ENCODE measurements at places on chromosomes 7 and 10.

GRCh38 chr7:112997831-112998230 is 88.8 kb downstream of the GPR85 start:
- no peak for DNase-seq

- peak; percentile 52 for DNase-seq
Measured at GRCh38 chr7:149598721-149599308, 101.2 kb upstream of the ZNF746 start.

- DNase-seq: no peak
Measured at GRCh38 chr7:149304006-149304405, 42.0 kb downstream of the ZNF783 start.

DNA sequence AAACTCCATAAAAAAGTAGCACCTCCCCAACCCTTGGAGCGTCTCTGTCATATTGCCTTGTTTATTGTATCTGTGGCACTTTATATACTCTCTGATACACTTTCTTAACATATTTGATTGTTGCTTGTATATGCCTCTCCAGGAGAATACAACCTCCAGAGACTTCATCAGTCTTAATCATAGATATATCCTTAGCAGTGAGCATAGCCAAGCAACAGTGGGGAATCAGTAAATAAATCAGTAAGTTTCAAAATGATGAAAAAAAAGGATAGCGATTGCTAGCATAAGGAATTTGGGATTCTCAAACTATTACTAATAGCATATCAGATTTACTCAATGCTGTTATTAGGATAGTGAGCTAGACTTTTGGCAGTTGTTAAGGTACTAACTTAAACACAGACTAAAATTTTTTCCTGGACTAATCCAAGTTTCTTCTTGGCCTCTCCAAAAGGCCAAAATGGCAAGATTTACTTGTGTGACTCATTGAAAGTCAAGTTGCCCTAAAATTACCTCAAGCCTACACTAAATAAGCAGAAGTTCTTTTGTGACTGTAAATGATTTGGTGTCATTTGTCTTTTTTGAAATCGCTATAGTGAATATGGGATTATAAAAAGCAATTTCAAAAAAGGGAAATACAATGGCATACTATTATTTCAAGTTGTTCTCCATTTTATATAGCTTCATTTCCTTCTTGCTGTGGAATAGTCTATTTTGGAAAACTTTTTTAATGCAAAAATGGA is 177.9 kb downstream of the CHN2 start:
- DNase-seq: no peak

DNA sequence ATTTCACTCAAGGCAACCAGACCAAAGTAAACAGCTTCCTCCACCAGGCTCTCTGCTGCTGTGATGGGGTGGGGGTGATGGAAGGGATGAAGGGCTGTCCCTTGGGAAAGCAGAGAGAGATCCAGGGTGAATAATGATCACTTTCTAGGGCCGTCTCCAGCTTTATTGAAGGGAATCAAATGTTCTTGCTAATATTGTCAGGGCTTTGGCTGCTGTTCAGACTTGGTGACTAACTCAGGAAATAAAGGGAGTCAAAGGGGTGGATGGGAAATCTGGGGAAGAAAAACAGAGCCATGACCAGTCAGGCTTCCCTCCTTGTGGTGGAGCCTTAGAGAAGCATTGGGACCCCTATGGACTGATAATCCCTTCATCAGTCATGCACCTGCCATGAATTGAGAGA is 196.2 kb upstream of the AGK start:
- DNase-seq: no peak

DNA sequence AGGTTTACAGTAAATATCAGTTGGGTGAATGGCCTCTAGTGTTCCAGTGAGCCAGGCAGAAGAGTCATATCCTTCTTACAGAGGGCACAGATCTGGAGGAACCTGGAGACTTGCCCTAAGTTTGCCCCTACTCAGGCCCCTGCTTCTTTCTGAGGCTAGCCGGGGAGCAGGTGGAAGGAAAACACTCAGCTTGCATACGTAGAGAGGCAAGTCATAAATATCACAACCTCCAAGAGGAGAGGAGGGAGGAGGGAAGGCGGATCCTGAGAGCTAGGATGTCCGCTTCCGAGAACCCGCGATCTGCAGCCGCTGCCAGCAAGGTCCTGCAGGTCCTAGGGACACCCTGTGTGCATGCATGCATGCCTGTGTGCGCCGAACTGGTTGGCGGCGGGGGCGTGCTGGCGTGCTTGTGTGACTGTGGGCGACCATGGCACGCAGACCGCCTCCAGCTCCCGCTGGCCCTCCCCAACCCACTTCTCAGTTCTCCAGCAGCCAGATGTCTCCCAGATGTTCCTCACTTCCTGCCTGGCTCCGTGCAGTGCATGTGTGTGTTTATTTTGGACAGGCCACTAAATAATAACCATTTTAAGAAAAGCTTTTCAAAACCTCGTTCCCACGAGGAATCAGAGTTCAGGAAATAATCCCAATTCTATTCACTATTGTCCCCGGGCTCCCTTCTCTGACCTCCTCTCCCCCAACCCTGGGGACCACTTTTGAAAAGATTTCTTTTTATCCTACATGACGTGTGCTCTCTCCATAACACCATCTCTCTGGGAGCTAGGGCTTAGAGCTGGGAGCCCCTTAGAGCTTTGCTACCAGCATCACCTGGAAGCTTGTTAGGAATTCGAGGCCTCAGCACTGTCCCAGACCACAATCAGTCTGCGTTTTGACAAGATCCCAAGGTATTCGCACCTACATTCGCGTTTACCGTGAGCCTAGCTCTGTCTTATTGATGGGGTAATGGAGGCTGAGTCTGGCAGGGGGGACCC is 32.4 kb downstream of the UNC5B start:
- no peak for DNase-seq

DNA sequence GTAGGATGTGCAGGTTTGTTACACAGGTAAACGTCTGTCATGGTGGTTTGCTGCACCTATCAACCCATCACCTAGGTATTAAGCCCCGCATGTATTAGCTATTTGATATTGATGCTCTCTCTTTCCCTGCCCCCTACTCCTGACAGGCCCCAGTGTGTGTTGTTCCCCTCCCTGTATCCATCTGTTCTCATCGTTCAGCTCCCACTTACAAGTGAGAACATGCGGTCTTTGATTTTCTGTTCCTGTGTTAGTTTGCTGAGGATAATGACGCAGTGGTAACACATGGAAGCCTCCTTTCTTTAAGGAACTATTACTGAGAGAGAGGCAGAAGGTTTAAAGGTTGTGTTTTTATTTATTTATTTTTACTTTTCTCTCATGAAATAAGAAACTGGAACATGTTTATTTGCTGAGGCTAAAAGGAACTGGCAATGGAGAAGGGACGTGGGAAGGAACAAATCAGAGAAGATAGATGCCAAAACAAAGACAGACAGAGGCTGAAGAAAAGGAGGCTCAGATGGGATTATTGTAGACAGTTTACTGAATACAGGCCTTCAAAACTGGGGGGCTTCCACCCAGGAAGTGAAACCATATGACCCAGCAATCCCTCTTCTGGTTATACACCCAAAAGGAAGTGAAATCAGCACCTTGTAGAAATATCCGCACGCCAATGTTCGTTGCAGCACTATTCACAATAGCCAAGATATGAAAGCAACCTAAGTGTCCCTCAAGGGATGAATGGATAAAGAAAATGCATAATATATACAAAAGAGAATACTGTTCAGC is 556.3 kb downstream of the GRM8 start:
- no peak for DNase-seq

- no peak for DNase-seq
Measured at GRCh38 chr7:94135180-94135579, 131.0 kb upstream of the BET1 start.
